ENCODE measurements at places on chromosomes 7 and 10.

- no peak for DNase-seq
Measured at GRCh38 chr7:100584683-100585510, 1.0 kb downstream of the LRCH4 start.

DNA sequence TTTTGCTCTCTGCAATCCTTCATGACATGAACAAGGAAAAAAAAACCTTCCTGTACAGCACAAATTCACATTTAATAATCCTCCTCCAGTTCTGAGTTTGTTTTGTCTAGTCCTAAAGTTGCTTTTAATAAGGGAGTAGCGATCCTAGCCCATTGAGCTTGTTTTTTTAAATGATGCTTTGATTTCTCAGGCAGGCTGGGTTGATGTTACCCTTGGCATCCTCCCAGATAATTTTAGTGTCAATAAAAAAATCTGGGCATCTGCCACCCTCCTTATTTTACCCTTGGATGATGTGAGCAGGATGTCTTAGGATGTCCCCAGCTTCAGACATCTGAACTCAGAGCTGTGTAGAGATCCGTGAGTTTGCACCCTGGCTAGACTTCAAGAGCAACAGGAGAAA is 33.9 kb upstream of the PROSER2 start:
- no peak for DNase-seq

GRCh38 chr7:106354822-106355221 is 70.0 kb upstream of the NAMPT start:
- DNase-seq, result no peak

GRCh38 chr7:50620433-50620832 is 55.2 kb upstream of the DDC start:
- DNase-seq, result no peak

- DNase-seq, result no peak
Measured at GRCh38 chr7:114539575-114539974, 125.0 kb downstream of the FOXP2 start.

DNA sequence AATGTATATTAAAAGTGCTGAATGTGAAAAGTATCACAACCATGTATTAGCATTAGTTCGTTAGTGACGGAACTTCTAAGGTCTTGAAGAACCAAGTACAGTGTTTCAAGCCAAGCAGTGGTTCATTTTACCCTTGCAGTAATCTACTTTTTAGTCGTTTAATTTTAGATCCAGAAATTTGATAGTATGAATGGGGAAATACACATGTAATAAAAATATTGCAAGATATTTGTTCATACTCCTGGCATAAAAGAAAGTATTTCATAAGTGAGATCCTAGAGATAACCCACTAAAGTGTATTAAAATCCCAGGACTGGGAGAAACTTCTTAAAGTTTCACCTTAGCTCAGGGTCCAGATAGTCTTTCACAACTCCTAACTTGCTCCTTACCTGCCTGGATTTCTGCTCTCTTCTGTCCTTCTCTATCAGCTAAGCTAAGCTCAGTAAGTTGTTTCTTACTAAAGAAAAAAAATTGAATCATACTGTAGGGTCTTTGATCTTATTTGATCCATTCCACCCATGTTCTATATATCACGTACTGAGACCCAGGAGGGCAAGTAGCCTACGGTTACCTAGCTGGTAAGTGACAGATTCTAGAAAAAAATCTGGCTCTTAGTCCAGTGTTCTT is 1.5 kb downstream of the BCAP29 start:
- no peak for DNase-seq

- DNase-seq, result no peak
Measured at GRCh38 chr10:63671317-63671937, 150.2 kb downstream of the REEP3 start.

GRCh38 chr7:70352906-70353305 is 754.6 kb downstream of the AUTS2 start:
- DNase-seq, result no peak

GRCh38 chr7:14911077-14911476 is 8.5 kb upstream of the DGKB start:
- no peak for DNase-seq

DNA sequence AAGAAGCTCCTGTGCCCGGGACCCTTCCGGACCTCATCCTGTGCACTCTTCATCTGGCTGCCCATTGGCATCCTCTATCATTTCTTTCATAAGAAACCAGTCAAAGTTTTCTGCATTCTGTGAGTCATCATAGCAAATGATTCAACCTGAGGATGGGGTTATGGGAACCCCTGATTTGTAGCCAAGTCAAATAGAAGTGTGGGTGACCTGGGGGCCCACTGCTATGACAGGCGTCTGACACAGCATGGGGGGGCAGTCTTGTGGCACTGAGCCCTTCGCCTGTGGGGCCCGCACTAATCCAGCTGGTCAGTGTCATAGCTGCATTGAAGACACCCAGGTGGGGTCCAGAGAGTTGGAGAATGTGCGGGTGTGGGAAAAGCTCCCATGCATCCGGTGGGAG is 230.4 kb downstream of the USP6NL start:
- no peak for DNase-seq

- no peak for DNase-seq
Measured at GRCh38 chr10:110410329-110411046, 87.2 kb upstream of the DUSP5 start.

GRCh38 chr7:76337147-76337546 is 21.6 kb downstream of the YWHAG start:
- no peak for DNase-seq

DNA sequence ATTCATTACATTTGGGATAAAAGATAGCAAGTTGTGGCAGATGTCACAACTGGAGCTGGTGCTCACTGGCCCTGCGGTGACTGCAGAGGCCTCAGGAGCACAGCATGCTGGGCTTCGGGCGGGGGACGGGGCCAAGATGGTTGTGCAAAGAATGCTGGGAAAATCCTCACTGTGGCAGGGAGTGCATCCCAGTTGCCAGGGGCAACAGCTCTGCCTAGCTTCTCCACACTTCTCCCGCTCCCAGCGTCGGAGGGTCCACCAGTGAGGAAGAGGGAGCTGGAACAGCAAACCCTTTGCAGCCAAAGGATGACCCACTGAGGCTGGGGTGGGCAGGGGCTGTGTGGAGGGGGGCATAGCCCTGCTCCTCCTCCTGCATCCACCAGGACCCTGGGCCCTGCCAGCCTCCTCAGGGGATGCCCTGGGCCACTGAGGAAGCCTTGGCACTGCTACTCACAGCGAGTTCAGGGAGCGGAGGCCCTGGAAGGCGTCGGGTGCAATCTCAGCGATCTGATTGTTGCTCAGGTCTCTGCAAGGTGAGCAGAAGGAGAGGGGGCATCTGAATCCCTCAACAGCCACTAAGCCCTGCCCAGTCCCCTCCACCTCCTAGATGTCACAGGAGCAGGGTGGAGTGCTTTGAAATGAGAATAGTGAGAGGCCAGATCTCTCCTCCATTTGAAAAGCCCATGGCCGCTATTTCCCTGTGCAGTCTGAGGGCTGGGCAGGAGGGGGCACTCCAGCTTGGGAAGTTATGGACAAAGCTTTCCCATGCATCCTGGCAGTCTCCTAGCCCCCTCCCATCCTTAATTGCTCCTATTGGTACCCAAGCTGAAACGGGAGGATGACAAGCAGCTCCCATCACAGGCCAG is 126.5 kb downstream of the SLIT1 start:
- DNase-seq, result no peak

- no peak for DNase-seq
Measured at GRCh38 chr7:108094346-108094745, 35.8 kb downstream of the LAMB4 start.

- DNase-seq, result no peak
Measured at GRCh38 chr10:93211991-93212390, 138.3 kb downstream of the CYP26A1 start.

DNA sequence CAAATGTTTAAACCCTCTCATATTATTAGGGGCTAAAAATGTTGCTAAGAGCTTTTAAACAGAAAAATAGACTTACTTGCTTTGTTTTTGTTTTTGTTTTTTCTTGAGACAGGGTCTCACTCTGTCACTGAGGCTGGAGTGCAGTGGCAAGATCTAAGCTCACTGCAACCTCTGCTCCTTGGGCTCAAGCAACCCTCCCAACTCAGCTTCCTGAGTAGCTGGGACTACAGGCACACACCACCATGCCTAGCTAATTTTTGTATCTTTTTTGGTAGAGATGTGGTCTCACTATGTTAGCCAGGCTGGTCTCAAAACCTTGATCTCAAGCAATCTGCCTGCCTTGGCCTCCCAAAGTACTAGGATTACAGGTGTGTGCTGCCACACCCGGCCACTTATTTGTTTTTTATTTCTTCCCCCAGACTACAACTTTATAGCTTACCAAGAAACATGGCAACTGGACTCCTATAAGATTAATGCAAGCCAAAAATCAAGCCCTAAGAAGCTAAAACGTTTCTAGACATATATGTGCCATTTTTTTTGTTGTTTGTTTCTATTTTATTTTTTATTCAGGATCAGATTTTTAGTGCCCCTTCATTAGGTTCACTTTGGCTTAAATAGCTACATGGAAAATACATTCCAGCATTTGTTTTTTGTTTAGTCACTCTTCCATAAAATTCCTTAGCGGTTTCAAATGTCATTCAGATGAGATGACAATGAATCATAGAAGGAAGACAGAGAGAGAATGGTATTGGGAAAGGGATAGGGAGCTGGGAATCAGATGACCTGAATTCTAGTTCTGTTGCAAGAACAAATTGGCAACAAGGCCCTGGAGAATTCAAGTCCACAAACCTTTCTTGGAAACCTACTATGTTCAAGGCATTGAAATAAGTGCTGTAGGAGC is 163.4 kb upstream of the MKLN1 start:
- no peak for DNase-seq

- no peak for DNase-seq
Measured at GRCh38 chr10:133466683-133467275, 13.0 kb downstream of the SCART1 start.

DNA sequence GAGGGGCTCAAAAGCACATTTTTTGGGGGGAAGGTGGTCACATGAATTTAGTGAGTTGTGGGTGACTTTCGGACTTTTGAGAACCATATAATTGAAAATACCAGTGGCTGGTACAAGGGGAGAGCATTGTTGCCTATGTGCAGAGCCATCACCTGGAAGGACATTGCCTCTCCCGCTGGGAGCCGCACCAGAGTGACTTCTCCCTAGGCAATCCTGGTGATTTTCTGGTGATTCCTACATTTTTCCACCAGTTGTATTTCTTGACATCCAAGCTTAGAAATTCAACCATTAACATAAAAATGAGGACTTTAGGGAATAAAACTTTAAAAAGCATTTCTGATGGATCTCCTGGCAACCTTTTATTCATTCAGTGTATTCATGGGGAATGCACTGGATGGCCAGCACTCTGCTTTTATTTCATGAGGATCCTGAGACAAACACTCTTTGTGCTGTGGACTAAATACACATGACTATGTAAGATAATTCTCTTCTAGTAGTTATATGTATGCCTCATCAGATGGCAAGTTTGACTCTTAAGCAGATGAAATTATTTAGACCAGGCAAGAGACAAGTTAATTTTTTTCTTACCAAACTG is 41.8 kb upstream of the MKI67 start:
- no peak for DNase-seq

DNA sequence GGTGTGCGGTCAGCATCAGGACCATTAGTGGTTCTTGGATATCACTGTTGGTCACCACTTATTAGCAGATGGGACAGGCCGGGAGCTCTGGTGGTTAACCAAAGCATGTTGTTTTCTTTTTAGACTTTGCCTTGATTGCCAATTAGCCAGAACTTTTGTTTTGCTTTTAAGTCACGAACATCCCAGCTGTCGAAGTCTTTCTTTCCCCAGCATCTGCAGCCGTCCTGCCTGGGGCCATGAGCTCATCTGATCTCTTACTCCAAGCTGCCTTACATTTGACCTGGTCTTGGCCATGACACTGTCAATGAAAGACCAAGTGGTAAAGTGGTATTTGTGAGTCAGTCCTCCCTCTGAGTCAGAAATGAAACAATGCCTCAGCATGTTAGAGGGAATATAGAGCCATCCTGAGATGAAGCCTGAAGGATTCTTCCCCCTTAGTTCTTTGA is 53.9 kb upstream of the CREB5 start:
- DNase-seq, result no peak

Data from renal cortex interstitium (tissue), 15 donors.